Caco-2 (cell line): ENCODE measurements at places on chromosomes 5 and 9. TPM values are rescaled to one million over a fixed set of nuclear protein-coding genes. Genes with fewer than 3 reads are reported as not detected.

Gene RAPGEF1
- total RNA-seq: 71.5 and 75.4 TPM in 2 replicates

Gene KIAA0825
- total RNA-seq: 0.26 and 0.50 TPM in 2 replicates

GRCh38 chr5:111927191-111927590 is 170.2 kb upstream of the NREP start:
- H3K4me1 ChIP-seq: no peaks in the 10 kb centered on the region
- no peak for DNase-seq

DNA sequence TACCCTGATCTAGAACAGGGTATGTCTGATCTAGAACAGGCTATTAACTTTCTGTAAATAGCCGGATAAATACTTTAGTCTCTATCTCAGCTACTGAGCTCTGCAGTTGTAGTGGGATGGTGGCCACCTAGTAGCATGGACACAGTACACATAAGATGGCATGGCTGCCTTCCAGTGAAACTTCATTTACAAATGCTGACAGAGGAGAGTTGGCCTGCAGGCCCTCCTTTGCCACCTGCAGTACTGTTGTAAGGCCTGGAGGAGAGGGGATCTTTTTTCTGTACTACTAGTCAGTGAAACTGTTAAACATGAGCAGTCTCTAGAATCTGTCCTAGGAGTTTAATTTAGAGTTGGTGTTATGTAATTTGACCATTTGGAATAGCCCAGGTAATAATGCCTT is 86.0 kb downstream of the TRIO start:
- H3K4me1 ChIP-seq: peaks cover 15% of the 10 kb centered on the region
- H3K27me3 ChIP-seq: no peaks in the 10 kb centered on the region
- H3K4me3 ChIP-seq: no peak overlapping the region
- no peak overlapping the region for H3K27ac ChIP-seq

DNA sequence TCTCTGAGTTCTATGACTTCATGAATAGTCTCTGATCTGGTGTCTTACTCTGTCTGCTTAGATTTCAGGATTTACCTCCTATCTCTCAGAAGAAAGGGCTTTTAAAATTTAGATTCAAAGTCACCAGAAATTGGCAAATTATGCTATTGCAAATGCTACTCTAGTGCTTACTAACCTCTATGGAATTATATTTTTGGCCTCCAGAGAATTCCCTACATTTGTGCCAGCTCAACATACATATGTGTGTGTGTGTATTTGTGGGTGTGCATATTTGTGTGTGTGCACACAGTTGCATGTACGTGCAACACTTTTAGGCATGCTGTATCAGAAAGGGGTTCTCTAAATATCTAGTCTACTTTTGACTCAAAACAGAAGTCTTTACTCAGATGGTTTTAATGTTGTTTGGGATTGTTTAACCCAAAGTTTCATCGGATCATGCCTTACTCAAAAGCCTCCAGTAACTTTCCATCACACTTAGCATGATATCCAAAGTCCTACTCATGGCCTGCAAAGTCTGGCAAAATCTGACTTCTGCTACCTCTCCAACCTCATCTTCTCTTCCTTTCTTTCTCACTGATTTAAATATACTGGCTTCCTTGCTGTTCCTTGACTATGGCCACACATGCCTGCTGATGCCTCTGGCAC is 147.6 kb upstream of the NR3C1 start:
- H3K4me3 ChIP-seq: no peak overlapping the region
- DNase-seq: no peak
- H3K4me1 ChIP-seq: peaks cover 13% of the 10 kb centered on the region
- no peaks in the 10 kb centered on the region for H3K36me3 ChIP-seq
- H3K27me3 ChIP-seq: no peaks in the 10 kb centered on the region

DNA sequence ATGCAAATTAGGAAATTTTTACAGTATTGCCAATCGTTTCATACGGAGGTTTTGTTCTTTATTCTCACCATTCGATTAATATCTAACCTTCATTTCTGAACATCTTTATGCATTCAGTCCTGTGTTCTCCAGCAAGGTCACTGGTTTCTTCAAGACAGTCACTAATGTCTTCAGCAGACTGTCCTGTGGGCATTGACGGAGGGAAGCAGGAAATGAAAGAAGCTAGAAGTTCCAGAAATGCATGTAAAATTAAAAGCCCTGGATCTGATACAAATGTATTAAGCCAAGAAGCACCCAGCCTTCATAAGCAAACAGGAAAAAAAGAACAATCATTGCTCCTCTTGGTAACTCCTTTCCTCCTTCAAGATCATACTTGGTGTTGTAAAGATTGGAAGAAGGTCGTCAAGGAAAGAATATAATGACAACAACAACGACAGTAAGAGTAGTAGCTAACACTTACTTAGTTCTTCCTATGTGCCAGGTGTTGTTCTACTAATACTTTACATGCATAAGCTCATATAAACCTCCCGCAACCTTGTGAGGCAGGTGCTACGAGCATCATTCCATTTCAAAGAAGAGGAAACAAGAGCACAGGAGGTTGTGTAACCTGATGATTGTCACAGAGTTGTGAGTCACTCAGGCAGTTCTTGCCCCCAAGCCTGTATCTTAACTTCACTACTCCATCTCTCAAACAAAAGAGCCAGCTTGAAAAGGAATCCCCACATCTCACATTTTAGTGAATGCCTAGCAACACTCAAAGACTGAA is 59.9 kb upstream of the CER1 start:
- H3K4me1 ChIP-seq: no peaks in the 10 kb centered on the region
- no peaks in the 10 kb centered on the region for H3K36me3 ChIP-seq
- no peak for DNase-seq

- no peak overlapping the region for H3K27ac ChIP-seq
- no peaks in the 10 kb centered on the region for H3K27me3 ChIP-seq
- H3K4me1 ChIP-seq: no peaks in the 10 kb centered on the region
- no peak overlapping the region for H3K4me3 ChIP-seq
- no peak for DNase-seq
Observed at GRCh38 chr9:13993632-13994185, 320.2 kb downstream of the NFIB start.

Gene HCN1
- not detected in 2 replicates for total RNA-seq

- peaks cover 10% of the 10 kb centered on the region; the same call in 1 of the 2 replicates for H3K4me1 ChIP-seq
- DNase-seq: no peak
- H3K4me3 ChIP-seq: no peak overlapping the region
- no peaks in the 10 kb centered on the region for H3K36me3 ChIP-seq
Observed at GRCh38 chr9:438961-439768, 224.5 kb downstream of the DOCK8 start.

DNA sequence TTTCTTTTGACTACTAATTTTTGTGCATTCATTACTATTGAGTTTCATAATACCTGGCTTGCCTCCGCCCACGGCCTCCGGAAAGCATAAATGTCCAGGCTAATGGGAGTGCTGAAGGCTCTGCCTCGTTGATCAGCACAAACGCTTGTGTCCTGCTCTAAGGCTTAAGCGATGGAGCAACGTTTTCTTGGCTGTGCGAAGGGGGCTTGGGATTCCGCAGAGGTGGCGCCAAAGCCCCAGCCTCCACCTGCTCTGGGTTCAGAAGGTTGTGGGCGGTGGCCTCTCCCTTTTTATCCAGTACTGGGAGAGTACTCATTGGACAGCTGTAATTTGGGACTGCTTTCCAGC is 19.7 kb downstream of the ANXA2R start:
- peak overlapping the region; percentile 74 for H3K4me3 ChIP-seq
- H3K27me3 ChIP-seq: no peaks in the 10 kb centered on the region
- no peaks in the 10 kb centered on the region for H3K36me3 ChIP-seq
- peak; percentile 57 for DNase-seq
- no peaks in the 10 kb centered on the region for H3K4me1 ChIP-seq

DNA sequence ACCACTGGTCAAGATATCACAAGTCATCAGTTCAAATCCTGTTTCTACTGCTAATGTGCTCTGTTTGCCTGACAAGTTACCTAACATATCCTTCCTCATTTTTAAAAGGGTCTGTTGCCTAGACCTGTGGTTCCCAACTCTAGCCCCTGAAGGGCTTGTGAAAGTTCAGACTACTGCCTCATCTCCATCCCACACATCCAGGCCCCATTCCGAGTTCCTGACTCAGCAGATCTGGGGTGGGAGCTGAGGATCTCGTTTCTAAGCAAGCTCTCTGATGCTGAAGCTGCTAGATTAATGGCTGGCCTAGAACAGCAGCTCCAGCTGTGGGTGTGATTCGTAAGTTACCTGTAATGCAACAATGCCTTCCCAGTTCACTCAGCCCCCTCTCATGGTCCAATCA is 32.5 kb downstream of the S1PR3 start:
- no peak for DNase-seq
- H3K36me3 ChIP-seq: no peaks in the 10 kb centered on the region
- H3K4me1 ChIP-seq: no peaks in the 10 kb centered on the region
- H3K27ac ChIP-seq: no peak overlapping the region
- no peak overlapping the region for H3K4me3 ChIP-seq
- H3K27me3 ChIP-seq: no peaks in the 10 kb centered on the region

DNA sequence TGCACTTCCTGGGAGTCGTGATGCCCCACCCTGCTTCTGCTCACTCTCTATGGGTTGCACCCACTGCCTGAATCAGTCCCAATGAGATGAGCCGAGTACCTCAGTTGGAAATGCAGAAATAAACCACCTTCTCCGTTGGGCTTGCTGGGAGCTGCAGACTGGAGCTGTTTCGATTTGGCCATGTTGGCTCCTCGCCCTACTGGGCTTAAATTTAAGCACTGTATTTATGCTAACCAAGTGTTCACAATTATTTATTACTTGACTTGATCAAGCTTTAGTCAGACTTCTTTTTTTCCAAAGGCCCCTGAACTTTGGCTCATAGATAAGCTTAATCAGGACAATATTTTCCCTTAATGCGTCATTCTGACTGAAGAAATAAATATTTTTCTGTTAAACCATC is 1072.4 kb upstream of the CDH9 start:
- no peak overlapping the region for H3K4me3 ChIP-seq
- no peaks in the 10 kb centered on the region for H3K27me3 ChIP-seq
- H3K27ac ChIP-seq: no peak overlapping the region
- no peak for DNase-seq
- no peaks in the 10 kb centered on the region for H3K4me1 ChIP-seq
- no peaks in the 10 kb centered on the region for H3K36me3 ChIP-seq

DNA sequence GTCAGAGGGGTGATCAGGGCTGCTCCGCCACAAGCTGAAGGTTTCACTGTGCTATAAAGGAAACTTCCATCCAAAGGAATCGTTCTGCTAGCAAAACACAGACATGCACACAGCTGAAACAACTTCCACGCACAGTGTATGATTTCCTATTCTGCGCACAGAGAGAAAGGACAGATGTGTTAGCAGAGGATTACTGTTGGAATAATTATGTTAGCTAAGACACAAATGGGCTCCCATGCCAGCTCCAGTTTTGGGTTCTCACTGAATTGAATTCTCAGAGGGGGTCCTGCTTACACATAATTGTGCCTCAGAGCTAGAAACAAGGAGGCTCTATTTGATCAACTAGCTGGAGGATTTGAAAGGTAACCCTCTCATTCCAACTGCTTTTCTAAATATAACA is 352.4 kb downstream of the IRX2 start:
- no peaks in the 10 kb centered on the region for H3K4me1 ChIP-seq
- no peaks in the 10 kb centered on the region for H3K27me3 ChIP-seq
- no peak overlapping the region for H3K27ac ChIP-seq
- H3K36me3 ChIP-seq: no peaks in the 10 kb centered on the region

DNA sequence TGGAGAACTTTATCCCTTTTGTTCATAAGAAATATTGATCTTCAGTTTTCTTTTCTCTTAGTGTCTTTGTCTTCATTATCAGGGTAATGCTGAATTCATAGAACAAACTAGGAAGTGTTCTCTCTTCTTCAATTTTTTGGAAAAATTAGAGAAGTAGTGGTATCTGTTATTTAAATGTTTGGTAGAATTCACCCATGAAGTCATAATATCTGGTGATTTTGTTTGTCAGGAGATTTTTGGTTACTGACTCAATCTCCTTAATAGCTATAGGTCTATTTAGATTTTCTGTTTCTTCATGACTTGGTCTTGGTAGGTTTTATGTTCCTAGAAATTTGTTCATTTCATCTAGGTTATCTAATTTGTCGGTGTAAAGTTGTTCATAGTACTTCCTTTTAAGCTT is 45.4 kb upstream of the STARD4 start:
- DNase-seq: no peak
- H3K27ac ChIP-seq: no peak overlapping the region
- no peaks in the 10 kb centered on the region for H3K4me1 ChIP-seq
- H3K4me3 ChIP-seq: no peak overlapping the region

DNA sequence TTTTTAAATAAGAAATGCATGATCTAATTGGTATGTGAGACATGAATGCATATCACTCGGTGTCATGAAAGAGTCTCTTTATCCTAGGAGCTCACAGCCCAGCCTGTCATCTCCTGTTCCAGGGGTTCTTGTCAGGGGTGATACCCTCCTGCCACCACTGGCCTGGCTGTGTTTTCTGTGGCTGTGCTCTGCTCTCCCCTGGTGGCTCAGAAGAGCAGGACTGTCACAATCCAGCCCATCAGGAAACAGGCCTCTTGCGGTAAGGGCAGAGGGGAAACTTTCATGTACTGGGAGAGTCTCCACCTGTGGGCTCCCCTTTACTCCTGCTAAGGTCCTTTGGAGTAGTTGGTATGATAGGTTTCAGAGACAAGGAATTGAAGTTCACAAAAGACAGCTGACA is 240.2 kb upstream of the GLRA1 start:
- no peak overlapping the region for H3K4me3 ChIP-seq
- no peak overlapping the region for H3K27ac ChIP-seq
- H3K27me3 ChIP-seq: no peaks in the 10 kb centered on the region
- no peaks in the 10 kb centered on the region for H3K36me3 ChIP-seq
- DNase-seq: no peak

- no peaks in the 10 kb centered on the region for H3K27me3 ChIP-seq
- no peaks in the 10 kb centered on the region for H3K4me1 ChIP-seq
Observed at GRCh38 chr9:27047136-27047535, 41.7 kb upstream of the LRRC19 start.

- no peak overlapping the region for H3K4me3 ChIP-seq
- no peaks in the 10 kb centered on the region for H3K4me1 ChIP-seq
- H3K27ac ChIP-seq: no peak overlapping the region
- H3K27me3 ChIP-seq: no peaks in the 10 kb centered on the region
- no peak for DNase-seq
Observed at GRCh38 chr9:106958955-106959657, 96.1 kb downstream of the ZNF462 start.

GRCh38 chr5:146039420-146039819 is 66.0 kb downstream of the PLAC8L1 start:
- peaks cover 9% of the 10 kb centered on the region for H3K36me3 ChIP-seq
- H3K27me3 ChIP-seq: no peaks in the 10 kb centered on the region
- DNase-seq: no peak
- H3K4me3 ChIP-seq: no peak overlapping the region
- H3K4me1 ChIP-seq: peaks cover 30% of the 10 kb centered on the region
- no peak overlapping the region for H3K27ac ChIP-seq
